Activated CD8-positive, alpha-beta memory T cell treated with anti-CD3 and anti-CD28 coated beads for 1 hour (primary cell): ENCODE measurements at places on chromosomes 16 and 17.

DNA sequence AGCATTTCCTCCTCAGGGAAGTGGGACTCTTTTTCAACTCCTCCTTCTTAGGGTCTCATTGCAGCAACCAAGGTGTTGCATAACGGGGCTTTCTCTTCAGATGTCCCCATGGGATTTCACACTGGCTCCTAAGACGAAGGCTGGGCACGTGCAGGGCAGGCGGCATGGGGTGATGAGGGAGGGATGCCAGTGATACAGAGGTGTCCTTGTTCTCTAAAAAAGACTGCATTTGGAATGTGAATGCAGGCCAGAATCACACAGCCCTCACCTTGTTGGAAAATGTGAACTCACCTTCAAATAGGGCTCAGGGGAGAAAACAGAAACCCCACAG is 105.6 kb downstream of the XYLT1 start:
- DNase-seq = no peak

DNA sequence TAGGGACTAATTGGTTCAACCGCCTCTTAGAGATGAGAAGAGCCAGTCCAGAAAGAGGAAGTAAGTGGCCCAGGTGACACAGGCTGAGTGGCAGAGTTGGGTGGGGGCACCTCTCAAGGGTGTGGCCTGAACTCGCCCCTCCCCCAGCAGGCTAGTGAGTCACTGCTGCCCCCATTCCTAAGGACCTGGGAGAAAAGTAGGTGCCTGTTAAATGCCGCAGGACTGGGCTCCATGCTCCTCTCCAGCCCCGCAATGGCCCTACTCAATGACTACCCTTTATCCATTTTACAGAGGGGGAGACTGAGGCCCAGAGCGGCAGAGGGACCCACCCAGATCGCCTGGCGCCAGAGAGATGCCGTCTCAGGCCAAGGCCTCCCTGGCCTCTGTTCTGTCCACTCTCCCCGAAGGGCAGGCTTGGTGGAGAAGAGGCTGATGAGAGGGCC is 8.1 kb downstream of the TMEM235 start:
- no peak for DNase-seq

DNA sequence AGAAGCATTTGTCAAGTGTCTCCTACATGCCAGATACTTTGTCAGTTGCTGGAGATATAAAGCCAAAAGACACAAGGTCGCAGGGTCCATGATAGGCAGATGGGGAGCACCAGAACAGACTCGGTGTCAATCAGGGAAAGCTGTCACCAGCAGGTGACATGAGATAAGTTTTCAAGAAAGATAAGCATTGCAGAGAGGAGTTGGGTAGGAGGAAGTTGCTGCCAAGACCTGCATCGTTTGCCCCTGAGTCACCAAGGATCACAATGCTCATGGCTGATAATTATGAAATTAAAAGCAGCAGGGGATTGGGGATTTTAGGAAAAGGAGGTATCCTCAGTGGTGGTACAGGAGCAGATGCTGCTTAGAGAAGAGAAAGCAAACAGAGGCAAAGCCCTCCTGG is 551.1 kb upstream of the CDH11 start:
- no peak for DNase-seq

- no peak for DNase-seq
Measured at GRCh38 chr17:63543822-63544420, 6.4 kb upstream of the DCAF7 start.

DNA sequence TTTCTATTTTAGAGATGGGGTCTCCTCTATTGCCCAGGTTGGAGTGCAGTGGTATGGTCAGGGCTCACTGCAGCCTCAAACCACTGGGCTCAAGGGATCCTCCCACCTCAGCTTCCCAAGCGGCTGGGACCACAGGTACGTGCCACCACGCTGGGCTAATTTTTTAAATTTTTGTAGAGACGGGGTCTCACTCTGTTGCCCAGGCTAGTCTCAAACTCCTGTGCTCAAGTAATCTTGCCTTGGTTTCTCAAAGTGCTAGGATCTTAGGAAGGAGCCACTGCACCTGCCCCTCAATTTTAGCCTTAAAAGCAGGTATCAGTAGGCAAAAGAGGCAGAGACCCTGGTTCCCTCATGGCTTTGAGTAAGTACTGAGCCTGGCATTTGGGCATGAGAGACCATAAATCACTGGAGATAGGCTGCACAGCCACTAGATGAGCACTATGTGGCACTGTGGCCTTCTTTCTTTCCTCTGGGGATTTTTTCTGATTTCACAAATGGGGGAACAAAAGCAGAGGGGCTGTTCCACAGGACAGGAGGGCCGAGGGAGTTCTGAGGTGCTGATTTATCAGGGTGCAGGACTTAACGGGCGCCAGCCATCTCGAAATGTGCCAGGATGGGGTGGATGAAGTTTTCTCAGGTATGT is 82.2 kb downstream of the PLXDC1 start:
- DNase-seq = peak; percentile 11

DNA sequence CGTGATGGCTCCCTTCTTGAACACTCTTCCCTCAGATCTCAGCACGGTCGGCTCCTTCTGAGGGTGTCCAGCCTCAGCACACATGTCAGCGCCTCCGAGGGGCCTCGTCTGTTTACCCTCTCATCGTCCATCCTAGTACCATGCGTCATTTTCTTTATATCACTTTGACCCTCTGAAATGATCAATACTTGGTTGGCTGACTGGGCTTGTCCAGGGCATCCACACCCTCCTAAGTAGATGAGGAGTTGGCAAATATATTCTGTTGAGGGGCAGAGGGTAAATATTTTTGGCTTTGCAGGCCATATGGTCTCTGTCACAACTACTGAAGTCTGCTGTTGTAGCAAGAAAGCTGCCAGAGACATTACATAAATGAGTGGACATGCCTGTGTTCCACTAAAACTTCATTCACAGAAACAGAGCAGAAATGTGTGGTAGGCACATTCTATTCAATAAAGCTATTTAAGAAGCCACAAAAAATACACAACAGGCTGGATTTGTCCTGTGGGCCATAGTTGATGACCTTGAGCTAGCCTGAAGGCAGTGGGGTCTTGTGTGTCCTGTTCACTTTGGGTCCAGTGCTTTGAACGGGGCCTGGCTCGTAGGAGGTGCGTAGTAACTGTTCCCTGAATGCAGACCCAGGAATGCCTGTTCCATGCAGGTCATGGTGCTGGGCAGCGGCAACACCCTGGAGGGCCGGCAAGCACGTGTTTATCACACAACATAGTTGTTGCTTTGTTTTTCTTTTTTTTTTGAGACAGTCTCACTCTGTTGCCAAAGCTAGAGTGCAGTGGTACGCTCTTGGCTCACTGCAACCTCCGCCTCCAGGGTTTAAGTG is 185.8 kb downstream of the SNX29 start:
- no peak for DNase-seq

GRCh38 chr17:74798239-74798707 is 22.1 kb upstream of the NAT9 start:
- no peak for DNase-seq

- DNase-seq = no peak
Measured at GRCh38 chr17:17325228-17325627, 22.1 kb downstream of the NT5M start.

DNA sequence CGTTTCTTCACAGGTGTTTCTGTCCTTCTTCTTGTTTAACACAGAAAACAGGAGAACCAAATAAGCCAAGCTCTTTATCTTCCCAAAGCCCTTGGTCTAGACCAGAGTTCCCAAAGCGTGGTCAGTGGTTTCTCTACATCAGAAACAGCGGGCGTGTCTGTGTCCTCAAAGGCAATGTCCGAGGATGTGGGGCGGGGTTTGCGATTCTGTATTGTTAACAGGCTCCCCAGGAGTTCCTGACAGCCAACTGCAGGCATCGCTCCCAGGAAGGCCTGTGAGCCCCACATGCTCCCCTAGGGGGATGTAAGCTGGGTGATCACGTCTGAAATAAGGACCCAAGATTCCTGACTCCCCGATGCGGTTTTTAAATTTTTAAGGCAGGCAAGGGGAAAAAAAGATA is 28.4 kb upstream of the SLC25A19 start:
- DNase-seq = no peak

DNA sequence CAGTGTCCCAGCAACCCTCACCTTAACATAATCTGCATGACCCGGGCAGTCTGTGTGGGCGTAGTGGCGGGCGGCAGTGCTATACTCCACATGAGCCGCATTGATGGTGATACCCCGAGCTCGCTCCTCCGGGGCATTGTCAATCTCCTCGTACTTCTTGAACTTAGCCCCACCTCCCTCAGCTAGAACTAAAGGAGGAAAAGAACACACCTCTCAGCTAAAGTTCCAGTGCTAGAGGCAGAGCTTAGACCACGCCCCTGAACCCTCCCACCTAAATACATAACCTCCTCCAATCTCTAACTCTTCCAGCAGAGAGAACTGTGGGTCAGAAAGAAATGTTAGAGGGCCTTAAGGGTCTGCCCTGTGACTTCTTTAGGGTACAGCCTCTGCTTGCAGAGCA is 855 bp downstream of the TUFM start:
- DNase-seq = no peak

- DNase-seq = no peak
Measured at GRCh38 chr16:17470908-17471718, at the start of gene XYLT1. XYLT1 (minus strand) TSS chr16:17470960; CDS start chr16:17470796, 164 bp downstream.

- no peak for DNase-seq
Measured at GRCh38 chr16:13335879-13336278, 434.5 kb downstream of the SHISA9 start.

- no peak for DNase-seq
Measured at GRCh38 chr16:50557046-50557445, 8.8 kb downstream of the NKD1 start.

DNA sequence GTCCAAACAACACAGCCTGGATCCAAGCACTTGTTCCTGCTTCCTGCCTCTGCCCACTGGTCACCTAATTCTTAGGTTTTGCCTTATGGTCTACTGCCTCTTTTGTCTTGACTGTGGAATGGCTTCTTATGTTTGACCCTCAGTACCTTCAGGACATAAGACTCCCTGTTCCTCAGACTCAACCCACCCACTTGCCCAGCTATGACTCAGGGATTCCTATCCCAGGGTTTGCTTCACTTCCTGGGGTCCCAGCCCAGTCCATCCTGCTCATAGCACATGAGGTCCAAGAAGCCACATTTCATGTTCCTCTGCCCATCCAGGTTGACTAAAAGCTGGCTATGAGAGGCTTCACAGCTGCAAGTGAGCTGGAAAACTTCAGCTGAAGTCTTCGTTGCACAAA is 320.9 kb upstream of the CDH5 start:
- DNase-seq = no peak

DNA sequence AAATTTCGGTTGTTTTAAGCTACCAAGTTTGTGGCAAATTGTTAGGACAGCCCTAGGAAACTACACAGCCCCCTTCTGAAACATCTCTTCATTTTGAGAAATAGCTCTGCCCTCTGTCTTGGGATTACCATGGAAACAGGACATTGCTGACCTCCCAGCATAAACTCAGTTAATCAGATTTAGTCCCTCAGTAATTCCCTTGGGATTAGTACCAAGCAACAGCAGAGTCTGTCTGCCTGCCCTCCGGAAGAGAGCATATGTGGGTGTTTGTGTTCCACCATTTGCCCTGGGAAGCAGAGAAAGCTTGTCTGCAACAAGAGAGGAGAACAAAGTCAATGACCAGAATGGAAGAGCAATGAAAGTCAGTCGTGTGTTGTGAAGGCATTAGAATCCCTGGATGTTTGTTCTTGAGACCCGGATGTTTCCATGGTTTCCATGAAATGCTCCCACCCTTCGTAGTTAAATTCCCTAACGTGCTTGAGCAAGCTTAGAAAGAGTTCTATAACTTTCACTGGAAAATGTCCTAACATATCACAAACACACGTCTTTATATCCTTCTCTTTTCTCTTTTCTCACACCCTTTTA is 26.2 kb downstream of the NUDT7 start:
- no peak for DNase-seq

GRCh38 chr17:31531336-31531980 is 140.0 kb downstream of the RAB11FIP4 start:
- DNase-seq = no peak

GRCh38 chr17:77884967-77885641 is 73.4 kb upstream of the TNRC6C start:
- DNase-seq = no peak

DNA sequence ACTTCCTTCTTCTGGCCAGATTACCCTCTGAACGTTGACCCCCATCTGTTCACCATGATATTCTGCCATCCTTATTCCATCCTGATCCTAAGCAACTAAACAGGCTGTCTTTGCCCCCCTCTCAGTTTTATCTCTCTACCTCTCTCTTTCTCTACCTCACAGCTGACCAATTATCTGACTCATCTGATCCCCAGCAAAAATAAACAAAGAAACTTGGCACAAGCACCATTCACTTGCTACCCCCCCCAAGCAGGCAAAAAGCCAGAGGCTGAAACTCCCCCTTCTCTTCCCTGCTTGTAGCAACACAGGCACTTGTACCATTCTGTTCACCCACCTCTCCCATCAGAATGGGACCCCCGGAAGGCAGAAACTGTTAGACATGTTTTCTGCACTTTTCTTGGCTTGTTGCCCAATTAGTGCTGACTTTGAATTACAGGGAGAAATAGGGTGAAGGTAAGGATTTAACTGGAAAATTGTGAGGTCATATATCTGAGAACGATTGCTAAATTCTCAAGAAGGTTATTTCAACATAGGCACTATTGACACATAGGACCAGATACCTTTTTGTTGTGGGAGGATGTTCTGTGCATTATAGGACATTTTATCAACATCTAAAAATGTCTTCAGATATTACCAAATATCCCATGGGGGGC is 163.2 kb downstream of the TOX3 start:
- no peak for DNase-seq

- DNase-seq = no peak
Measured at GRCh38 chr16:85330694-85331188, 218.5 kb upstream of the CIBAR2 start.

DNA sequence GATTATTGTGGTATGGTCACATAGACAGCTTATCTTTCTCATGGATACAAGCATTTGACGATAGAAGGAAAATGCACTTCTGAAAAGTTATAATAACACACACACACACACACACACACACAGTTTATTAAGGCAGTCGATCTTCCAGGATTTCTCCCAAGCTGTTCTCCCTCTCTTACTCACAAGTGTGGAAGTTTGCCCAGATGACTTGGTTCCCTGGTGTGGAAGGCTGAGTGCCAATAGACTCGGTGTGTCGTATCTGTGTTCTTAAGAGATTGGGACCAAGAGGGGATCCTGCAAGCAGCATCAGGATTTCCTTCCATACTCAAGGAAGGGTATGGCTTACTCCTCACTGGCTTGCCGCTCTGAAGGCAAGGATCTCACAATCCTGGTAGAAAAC is 279.6 kb downstream of the HS3ST3B1 start:
- DNase-seq = no peak

DNA sequence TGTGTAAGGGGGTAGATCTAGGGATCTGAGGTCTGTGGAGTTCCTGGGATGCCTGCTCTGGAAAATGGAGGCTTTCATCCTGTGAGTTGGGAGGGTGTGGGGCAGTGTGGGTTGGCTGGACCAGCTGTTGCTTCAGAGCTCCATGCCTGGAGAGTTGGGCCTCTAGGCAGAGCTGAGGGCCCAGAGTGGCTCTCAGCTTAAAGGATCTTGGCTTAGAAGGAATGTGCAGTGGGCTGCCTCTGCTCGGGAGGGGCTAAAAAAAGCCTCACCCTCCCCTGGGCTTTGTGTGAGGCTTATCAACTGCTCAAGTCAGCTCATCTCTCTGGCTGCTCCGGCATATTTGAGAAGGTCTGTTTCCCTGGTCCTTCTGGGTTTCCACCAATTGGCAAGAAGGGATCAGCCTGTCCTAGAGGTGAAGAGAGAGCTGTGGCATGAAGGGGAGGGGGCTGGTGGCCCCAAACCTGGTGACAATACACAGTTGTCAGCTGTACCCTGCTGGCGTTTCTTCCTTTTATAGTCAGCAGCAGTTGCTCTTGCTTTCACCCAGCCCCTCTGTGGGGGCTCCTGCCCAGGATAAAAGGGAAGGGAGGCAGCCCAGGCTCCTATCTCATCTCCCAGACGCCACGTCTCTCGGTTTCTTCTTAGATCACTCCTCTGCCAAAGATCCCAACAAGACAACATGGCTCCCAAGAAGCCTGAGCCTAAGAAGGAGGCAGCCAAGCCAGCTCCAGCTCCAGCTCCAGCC is at the start of gene MYL4:
TSS of gene MYL4 (plus strand) at position 605 of the 745 bp plus-strand sequence. CDS start at position 680, 75 bp downstream.
- no peak for DNase-seq
